CD4-positive, alpha-beta T cell treated with Interferon alpha-2 for 1 hour (primary cell): ENCODE measurements at places on chromosomes 7 and 10.

DNA sequence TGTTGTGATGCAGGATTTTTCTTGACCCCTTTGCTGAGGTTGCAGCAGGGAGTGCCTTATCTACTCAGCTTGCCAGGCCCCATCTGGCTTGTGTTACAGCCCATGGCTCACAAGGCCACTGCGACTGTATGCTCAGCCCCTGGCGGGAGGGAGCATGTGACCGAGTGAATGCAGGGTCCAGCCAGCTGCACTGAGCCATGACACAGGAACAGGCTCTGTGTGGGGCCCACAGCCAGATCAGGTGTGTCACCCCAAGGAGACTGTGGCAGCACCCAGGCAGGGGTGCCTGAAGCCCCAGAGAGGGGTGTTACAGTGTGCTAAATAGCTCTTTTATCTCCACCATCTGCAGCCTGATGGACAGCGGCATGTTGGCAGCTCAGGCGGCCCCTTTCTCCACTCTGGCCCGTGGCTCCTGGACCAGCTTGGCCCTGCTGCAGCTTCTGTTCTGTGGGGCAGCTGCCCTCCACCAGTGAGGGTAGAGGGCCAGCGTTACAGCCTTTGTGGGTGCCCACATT, 2.6 kb upstream of the PCBD1 start:
- no peak for DNase-seq

DNA sequence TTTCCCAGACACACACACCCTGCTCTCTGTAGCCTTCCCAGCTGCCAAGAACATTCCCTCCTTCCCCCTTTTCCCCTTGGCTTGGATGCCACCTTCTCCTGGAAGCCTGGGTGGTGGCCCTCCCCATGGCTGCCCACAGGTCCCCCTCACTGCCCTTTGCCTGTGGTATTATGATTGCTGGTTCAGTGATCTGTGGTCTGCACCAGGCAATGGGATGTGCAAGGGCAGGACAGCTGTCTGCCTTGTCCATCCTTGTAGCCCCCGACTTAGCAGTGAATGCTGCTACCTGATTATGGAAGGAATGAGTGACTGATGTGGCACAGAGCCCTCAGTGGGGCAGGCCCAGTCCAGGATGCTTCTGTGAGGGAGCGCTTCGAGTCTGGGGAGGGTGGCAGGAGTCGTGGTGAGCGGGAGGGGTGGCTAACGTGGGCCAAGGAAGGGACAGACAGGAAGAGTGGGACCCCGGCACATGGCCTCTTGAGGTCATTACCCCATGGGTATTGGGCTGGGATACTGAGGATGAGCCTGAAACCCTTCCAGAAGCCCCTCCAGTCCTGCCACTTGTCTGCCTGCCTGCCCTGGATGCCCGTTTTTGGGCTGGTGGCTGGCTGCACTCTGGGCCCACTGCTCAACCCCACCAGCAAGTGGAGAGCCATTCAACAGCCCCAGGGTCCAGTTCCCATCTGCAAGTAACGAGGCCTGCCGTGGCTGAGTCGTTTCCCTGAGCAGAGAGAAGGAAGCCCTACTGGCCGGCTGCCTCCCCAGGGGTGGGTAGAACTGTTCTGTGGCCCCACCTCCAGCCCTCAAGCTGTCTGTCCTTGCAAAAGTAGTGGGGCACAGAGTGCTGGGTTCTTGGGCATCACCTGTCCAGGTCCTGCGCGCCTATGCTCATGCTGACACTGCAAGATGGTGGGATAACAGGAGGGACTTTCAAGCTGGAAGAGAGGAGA, 8.8 kb downstream of the CHST3 start:
- no peak for DNase-seq

DNA sequence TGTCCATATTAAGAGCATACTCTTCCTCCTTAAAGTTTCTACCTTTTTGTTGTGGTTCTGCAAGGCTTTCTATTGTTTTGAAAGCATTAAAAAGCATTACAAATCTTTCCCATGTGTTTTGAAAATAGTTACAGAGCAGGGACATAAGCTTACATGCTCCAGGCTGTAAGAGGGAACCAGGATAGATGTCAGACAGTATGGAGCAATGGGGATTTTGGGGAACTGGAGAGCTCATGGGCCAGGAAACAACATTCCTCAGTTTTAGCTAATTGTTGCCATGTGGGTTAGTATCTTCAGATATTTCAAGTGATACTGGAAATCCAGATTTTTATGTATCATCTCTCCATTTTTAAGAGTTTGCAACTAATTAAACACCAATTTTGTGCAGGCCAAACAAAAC, 3.5 kb downstream of the MDFIC start:
- DNase-seq = no peak

- no peak for DNase-seq
Observed at GRCh38 chr7:74092321-74092963, 8.8 kb downstream of the LIMK1 start.

GRCh38 chr10:44723619-44724325, 187.4 kb upstream of the TMEM72 start:
- no peak for DNase-seq

DNA sequence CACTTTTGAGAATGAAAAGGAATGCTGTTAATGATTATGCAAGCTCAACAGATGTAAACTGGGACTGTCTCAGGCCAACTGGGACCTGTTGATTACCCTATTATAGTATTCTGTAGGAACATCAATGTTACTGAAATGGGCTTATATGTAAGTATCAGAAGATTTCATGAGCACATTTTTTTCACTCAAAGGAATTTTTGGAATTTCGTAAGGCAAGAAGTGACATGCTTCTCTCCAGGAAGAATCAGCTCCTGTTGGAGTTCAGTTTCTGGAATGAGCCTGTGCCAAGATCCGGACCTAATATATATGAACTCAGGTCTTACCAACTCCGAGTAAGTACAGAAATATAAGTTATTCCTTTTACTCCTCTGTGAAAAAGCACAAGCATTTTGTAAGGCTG, 19.2 kb downstream of the NIPSNAP2 start:
- no peak for DNase-seq
